ENCODE measurements at places on chromosomes 7 and 10. TPM values are rescaled to one million over a fixed set of nuclear protein-coding genes. Genes with fewer than 3 reads are reported as not detected.

GRCh38 chr7:80053124-80053523 is 81.5 kb upstream of the GNAI1 start:
- DNase-seq = no peak
- no peaks in the 10 kb centered on the region for H3K36me3 ChIP-seq
- H3K27me3 ChIP-seq = no peaks in the 10 kb centered on the region
- no peak overlapping the region for H3K27ac ChIP-seq

The CRTAC1 gene
- total RNA-seq = not detected

The ZNF25 gene
- 9.5 TPM for total RNA-seq

DNA sequence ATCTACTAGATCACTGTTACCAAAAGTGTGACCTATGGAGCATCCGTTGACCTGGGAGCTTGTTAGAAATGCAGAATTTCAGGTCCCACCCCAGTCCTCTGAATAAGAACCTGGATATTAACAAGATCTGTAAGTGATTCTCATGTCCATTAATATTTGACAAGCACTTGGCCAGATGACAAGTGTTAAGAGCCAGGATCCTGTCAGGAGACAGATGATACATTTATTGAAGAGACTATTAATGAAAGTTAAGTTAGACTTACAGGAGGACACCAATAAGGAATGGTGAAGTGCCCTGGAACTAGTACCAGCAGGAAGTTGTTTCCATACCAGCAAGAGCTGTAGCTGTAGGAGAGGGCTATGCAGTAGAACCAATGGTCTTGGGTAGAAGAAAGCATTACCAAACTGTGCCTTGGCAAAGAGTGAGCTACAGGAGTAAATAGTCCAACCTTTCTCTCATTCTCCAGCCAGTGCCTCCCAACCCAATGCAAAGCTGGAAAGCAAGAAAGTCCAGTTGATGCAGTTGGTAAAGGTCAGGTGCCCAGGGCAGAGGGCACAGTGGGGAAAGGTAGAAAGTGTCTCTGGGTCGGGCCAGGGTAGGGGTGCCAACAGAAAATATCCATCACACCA is 35.3 kb upstream of the ADD3 start:
- H3K36me3 ChIP-seq = no peaks in the 10 kb centered on the region
- no peak overlapping the region for H3K4me3 ChIP-seq
- H3K27me3 ChIP-seq = no peaks in the 10 kb centered on the region
- no peak for DNase-seq
- H3K4me1 ChIP-seq = peaks cover 12% of the 10 kb centered on the region

GRCh38 chr10:119680050-119680449 is 28.9 kb downstream of the BAG3 start:
- peaks cover 23% of the 10 kb centered on the region for H3K36me3 ChIP-seq
- peaks cover 17% of the 10 kb centered on the region for H3K4me1 ChIP-seq
- no peak overlapping the region for H3K4me3 ChIP-seq
- peak; percentile 82 for DNase-seq

The NAT16 gene
- not detected for total RNA-seq

DNA sequence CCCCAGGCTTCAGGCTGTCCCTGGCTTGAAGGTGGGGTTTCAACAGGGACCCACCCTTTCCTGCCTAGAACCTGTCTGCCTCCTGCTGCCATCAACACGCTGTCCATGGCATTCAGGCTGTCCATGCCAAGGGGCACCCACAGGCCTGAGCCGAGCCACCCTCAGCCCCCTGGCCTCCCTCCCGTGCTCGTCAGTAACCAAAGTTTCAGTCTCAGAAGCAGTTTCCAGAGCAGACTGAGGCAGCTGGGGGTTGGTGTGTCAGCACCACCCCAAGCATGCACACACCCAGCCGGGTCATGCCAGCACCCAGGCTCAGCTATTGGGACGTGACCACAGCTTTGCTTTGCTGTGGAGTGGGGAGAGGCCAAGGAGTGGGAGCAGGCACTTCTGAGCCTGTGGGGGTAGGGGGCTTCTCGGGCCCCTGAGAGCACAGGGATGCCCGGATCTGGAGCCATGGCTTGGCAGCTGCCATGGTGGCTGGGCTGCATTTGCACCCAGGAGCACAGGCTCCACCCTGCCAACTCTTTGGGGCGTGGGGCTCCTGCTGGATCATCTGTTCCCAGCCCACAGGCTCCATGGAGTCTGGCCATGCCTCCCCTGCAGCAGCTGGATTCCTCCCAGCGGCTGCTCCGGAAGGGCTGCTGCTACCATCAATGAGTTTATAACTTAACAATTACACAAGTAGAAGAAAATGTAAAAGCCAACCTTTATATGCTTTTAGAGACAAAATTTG is 314.5 kb upstream of the SEMA3C start:
- H3K4me3 ChIP-seq = no peak overlapping the region
- H3K27me3 ChIP-seq = peaks cover 2% of the 10 kb centered on the region
- DNase-seq = no peak

DNA sequence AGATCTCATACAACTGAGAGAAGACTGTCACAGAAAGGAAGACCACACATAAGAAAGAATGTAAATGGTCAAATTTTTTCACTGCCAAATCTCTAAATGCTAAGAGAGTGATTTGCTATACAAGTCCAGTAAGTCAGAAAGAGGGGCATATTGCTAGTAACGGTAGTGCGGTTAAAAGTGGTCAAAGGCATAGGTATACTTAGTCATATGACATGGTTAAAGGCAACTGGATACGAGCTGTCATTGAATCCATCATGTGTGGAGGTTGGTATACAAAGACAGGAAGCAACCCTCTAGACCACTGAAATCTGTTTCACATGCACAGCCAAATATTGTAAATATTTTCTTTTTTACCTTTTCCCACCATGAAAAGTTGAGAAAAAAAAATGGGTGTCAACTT is 4.8 kb downstream of the INHBA start:
- no peaks in the 10 kb centered on the region for H3K27me3 ChIP-seq
- H3K4me3 ChIP-seq = peak overlapping the region; percentile 91
- H3K36me3 ChIP-seq = peaks cover 14% of the 10 kb centered on the region
- DNase-seq = peak; percentile 50
- H3K4me1 ChIP-seq = peaks cover 16% of the 10 kb centered on the region
- peak overlapping the region; percentile 89 for H3K27ac ChIP-seq

GRCh38 chr7:117173035-117173770 is 149.7 kb downstream of the WNT2 start:
- 0 out of 2 replicates have a peak overlapping the region, but pooled peaks have one; percentile 1 for H3K27ac ChIP-seq
- no peak for DNase-seq
- H3K4me1 ChIP-seq = peaks cover 8% of the 10 kb centered on the region
- H3K4me3 ChIP-seq = no peak overlapping the region
- peaks cover 5% of the 10 kb centered on the region for H3K36me3 ChIP-seq

DNA sequence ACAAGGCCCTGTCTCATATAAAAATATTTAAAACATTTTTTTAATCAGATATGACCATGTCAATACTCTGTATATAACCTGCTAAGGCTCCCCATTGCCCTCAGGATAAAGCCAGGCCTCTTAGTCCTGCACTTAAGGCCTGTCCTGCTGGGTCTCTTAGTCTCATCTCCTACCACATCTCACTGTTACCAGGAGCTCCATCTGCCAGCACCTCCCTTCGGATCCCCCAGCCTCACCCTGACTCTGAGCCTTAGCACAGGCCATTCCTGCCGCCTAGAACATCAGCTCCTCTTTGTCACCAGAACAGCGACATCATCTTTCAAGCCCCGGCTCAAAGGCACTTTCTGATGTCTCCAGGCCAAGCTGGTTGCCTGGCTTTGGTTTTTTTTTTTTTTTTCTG is 25.7 kb upstream of the GTF2IRD1 start:
- H3K27me3 ChIP-seq = no peaks in the 10 kb centered on the region
- no peak overlapping the region for H3K4me3 ChIP-seq
- peaks cover 8% of the 10 kb centered on the region for H3K4me1 ChIP-seq
- no peak overlapping the region for H3K27ac ChIP-seq
- no peaks in the 10 kb centered on the region for H3K36me3 ChIP-seq
- no peak for DNase-seq

The RPEL1 gene
- total RNA-seq = under 0.01 TPM

- H3K4me3 ChIP-seq = no peak overlapping the region
- no peak overlapping the region for H3K27ac ChIP-seq
- no peaks in the 10 kb centered on the region for H3K27me3 ChIP-seq
- no peaks in the 10 kb centered on the region for H3K4me1 ChIP-seq
- H3K36me3 ChIP-seq = no peaks in the 10 kb centered on the region
Measured at GRCh38 chr10:96324447-96324846, 20.2 kb downstream of the DNTT start.

All from IMR-90 (cell line).